GM23338 (cell line): ENCODE measurements at places on chromosomes 6 and 20. TPM values are rescaled to one million over a fixed set of nuclear protein-coding genes. Genes with fewer than 3 reads are reported as not detected.

GRCh38 chr6:38974389-38975151 lies 74.0 kb upstream of the GLP1R start:
- DNase-seq, result no peak

The TRERF1 gene
- total RNA-seq, result 20.5 and 20.6 TPM in 2 replicates

The POM121L2 gene
- 0.07 TPM in 1 of 2 replicates, not detected in the other for total RNA-seq

DNA sequence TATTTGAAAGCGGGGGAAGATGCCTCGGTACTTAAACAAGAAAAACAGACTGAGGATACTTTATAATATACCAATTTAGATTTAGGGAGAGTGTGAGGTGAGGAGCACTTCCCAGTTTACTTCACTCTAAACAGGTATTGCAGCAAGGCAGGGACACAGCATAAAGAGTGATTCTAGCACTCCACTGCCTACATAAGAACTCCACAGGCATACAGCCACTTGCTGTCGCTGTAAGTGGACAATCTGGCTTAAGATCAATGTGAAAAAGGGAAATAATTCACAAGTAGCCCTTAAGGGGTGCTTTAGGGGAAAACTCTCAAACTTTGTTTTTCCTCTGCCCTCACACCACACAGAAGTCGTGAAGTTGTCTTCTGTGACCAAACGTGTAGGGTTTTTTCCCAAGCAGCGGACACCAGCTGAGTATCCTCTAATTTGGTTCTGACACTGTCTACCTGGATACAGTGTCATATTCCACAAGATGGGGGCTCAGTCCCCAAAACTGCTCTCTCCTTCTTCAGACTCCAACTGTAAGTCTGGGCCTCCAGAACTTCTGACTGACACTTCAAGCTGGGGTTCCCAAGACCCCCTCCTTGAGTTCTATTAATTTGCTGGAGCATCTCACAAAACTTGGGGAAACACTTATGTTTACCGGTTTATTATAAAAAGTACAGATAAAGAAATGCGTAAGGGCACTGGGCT lies 9.3 kb downstream of the ADNP start:
- no peak for DNase-seq

The PRDM13 gene
- total RNA-seq, result 0.10 and 0.27 TPM in 2 replicates

GRCh38 chr6:162450358-162450757 lies 277.2 kb downstream of the PRKN start:
- DNase-seq, result no peak

The CLVS2 gene
- total RNA-seq, result 0.27 and 0.66 TPM in 2 replicates

The PLCB1 gene
- 20.6 and 20.7 TPM in 2 replicates for total RNA-seq

The KPNA5 gene
- total RNA-seq, result 9.4 and 16.3 TPM in 2 replicates

GRCh38 chr6:150252714-150253444 lies 110.0 kb downstream of the PPP1R14C start:
- no peak for DNase-seq

GRCh38 chr20:19049514-19049913 lies 162.9 kb upstream of the SLC24A3 start:
- DNase-seq, result no peak

DNA sequence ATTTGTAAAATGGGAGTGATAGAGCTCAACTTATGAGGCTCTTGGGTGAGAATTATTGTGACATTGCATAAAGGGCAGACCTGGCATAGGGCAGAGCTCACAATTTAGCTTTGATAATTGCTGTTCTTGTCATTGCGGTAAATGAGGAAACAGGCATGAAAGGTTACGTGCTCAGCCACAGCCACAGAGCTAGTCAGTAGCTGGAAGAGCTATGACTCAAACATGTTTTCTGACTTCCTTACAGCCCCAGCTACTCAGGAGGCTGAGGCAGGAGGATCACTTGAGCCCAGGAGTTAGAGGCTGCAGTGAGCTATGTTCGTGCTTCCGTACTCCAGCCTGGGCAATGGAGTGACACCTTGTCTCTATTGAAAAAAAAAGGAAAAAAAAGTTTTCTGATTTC lies 3.5 kb upstream of the GHRH start:
- no peak for DNase-seq
